ENCODE measurements at places on chromosomes 12 and 14. TPM values are rescaled to one million over a fixed set of nuclear protein-coding genes. Genes with fewer than 3 reads are reported as not detected.

DNA sequence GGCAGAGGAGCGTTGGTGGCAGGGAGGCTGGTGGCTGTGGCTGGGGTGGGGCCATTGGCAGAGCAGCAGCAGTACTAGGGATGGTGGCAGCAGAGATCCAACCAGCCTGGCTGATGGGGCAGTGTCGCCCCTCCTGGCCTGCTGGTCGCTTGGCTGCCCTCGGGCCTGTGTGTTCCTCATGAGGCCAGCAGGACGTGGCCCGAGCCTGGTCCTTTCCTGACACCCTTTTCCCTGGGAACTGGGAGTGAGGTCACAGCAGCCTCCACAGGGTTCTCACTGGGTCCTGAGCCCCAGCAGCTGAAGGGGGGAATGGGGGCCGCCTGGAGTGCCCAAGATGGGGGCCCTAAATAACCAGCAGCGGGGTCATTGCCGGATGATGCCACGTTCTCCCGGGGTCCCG, 46.1 kb downstream of the KIF26A start:
- DNase-seq: no peak
- H3K4me3 ChIP-seq: no peak overlapping the region
- H3K27me3 ChIP-seq: no peaks in the 10 kb centered on the region
- H3K4me1 ChIP-seq: no peaks in the 10 kb centered on the region
- no peak overlapping the region for H3K27ac ChIP-seq
- H3K36me3 ChIP-seq: no peaks in the 10 kb centered on the region

GRCh38 chr12:110243227-110243626, 37.8 kb upstream of the ATP2A2 start:
- no peak overlapping the region for H3K27ac ChIP-seq
- H3K36me3 ChIP-seq: no peaks in the 10 kb centered on the region
- H3K27me3 ChIP-seq: no peaks in the 10 kb centered on the region
- no peak overlapping the region for H3K4me3 ChIP-seq
- no peak for DNase-seq

DNA sequence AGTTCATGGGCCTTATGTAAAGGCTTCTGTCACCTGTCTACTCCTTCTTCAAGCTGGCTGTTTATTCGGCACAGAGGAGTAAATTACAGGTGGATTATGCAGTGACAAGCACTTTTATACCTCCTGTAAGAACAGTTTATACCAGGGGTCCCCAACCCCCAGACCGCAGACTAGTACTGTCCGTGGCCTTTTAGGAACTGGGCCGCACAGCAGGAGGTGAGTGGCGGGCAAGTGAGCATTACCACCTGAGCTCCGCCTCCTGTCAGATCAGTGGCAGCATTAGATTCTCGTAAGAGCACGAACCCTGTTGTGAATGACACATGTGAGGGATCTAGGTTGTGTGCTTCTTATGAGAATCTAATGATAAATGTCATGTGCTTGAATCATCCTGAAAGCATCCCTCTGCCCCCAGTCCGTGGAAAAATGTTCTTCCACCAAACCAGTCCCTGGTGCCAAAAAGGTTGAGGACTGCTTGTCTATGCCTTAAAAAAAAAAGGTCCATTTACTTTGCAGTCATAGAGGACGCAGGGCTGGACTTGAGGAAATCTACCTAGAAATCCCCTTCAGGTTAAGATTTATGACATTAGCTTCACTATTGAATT, 78.8 kb downstream of the ETV6 start:
- peaks cover 84% of the 10 kb centered on the region for H3K4me1 ChIP-seq
- no peak overlapping the region for H3K27ac ChIP-seq
- H3K27me3 ChIP-seq: no peaks in the 10 kb centered on the region

Gene TAS2R9
- not detected for total RNA-seq

Gene HHIPL1
- 0.42 TPM for total RNA-seq

Gene RASSF8
- total RNA-seq: not detected

Gene KRT78
- total RNA-seq: not detected

Gene CEBPE
- 0.69 TPM for total RNA-seq

Gene KRT79
- total RNA-seq: not detected

DNA sequence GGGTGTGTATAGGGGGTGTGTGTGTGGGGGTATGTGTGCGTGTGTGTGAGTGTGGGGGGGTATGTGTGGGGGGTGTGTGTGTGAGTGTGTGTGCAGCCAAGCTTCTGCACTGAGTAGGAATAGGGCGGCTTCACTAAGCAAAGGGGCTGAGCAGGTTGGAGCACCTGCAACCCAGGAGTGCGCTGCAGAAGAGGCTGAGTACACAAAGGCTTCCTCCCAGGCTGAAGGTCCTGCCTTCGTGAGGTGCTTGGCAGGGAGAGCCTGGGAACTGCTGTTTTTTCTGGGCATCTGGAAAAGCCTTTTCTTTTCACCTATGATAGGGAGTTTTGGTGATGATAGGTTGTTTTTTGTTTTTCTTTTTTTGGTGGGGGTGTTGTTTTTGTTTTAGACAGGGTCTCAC, 6.0 kb upstream of the NUDT14 start:
- no peak overlapping the region for H3K4me3 ChIP-seq
- H3K27me3 ChIP-seq: no peaks in the 10 kb centered on the region
- no peaks in the 10 kb centered on the region for H3K36me3 ChIP-seq
- DNase-seq: no peak
- no peak overlapping the region for H3K27ac ChIP-seq

DNA sequence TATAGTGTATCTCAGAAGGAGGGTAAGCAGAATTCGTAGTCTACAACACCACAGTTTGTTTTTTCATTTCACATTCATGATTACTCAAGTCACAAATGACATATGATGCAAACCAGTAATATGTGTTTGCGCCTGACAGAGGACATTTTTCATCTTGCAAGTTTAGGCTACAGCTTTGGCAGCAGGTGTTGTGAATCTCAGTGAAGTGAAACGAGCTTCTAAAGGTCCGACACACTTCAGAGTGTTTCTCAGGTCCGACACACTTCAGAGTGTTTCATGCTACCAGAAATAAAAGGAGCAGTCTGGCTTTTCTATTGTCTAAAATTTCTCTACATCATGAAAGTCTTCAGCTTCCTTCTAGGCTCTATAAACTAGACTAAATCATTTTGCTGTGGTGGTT, 22.7 kb downstream of the CLEC14A start:
- no peak for DNase-seq
- H3K4me3 ChIP-seq: no peak overlapping the region
- no peaks in the 10 kb centered on the region for H3K27me3 ChIP-seq
- no peaks in the 10 kb centered on the region for H3K4me1 ChIP-seq
- no peaks in the 10 kb centered on the region for H3K36me3 ChIP-seq

DNA sequence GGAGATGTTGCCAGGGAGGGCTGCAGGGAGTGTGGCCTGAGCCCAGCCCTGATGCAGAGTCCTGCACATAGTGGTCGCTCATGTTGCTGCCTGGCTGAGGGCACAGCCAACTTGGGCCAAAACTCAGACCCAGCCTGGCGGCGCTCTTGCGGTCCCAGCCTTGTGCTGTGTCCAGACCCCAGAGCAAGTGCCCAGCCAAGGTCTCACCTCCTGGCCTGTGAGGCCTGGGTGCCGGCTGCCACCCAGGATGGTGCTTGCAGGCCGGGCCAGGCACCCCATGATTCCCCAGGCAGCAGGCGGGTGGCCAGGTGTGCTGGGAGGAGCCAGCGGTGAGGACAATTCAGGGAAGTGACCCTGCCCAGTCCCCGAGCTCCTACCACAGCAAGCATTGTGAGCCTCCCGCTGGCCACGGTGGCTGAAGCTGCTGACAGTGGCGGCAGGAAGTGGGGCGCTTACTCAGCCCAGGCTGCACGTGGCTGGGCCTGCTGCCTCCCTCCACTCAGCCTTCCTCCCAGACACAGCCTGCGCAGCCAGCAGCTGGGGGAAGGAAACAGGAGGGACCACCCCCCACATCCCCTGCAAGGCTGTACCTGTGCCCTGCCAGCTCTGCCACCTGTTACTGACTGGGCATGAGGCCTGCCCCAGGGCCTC, 17.7 kb upstream of the PGF start:
- H3K36me3 ChIP-seq: no peaks in the 10 kb centered on the region
- H3K4me1 ChIP-seq: no peaks in the 10 kb centered on the region
- H3K4me3 ChIP-seq: no peak overlapping the region
- H3K27me3 ChIP-seq: no peaks in the 10 kb centered on the region
- H3K27ac ChIP-seq: no peak overlapping the region
